ENCODE measurements at places on chromosomes 1 and 21.

DNA sequence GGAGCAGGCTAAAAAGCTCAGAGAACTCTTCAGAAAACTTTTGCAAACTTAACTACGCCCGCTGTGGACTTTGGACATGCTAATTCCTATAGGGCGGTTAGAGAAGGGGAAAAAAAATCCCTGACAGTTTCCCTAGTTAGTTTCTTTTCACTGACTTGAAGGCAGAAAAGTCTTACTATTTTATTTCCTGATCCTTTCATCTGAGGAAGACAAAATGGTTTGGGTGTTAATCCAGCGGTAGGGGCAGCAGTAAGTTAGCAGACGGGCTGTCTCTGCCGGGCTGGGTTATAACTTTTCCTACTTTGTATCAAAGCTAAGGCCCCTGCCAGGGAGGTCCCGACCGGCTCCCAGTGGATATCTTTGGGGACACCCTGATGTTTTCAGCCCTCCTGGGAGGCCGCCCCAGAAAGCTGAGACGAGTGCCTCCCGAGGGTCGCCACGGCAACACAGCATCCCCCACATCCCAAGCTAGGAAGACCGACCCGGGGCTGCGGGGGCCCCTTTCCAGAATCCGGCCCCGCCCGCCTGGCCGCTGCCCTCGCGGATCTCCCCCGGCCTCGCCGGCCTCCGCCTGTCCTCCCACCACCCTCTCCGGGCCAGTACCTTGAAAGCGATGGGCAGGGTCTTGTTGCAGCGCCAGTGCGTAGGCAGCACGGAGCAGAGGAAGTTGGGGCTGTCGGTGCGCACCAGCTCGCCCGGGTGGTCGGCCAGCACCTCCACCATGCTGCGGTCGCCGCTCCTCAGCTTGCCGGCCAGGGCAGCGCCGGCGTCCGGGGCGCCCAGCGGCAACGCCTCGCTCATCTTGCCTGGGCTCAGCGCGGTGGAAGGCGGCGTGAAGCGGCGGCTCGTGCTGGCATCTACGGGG lies 162.6 kb downstream of the RUNX1 start:
- DNase-seq: peak; percentile 43

GRCh38 chr1:89975540-89976125 lies 19.3 kb upstream of the ZNF326 start:
- DNase-seq: no peak

GRCh38 chr1:119808491-119808890 lies 2.8 kb downstream of the REG4 start:
- DNase-seq: no peak

GRCh38 chr1:204706838-204707509 lies 21.4 kb upstream of the LRRN2 start:
- no peak for DNase-seq

- DNase-seq: peak; percentile 62
Observed at GRCh38 chr21:45818904-45819285, 162.7 kb upstream of the COL6A1 start.

DNA sequence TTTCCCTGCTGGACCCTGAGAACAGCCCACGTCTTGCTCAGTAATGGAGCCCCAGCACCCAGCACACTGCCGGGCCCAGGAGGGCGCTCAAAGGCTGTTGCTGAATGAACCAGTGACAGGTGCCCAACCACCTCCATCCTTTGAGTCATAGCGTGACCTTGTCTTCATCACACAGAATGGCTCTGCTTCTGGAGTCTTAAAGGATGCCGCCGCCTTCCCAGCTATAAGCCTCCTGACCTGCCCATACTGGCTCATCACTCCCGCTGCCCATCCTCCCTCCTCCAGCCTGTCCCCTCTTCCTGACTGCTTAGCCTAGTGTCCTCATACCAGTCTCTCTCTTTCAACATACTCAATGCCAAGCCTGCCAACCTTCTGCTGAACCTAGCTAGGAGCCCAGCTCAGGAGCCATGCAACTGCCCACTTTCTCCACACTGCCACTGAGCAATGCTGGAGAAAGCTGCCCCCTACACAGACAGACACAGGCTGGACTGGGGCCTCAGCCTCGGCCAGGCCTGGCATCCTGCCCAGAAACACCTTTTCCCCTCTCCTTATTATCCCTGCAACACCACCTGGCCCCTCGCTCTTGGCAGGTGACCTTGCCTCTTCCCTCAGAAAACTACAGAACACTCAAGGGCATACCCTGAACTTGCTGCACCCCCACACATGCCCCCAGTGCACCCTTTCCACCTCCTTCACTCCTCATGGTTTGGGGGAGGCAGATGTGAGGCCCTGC lies 14.1 kb downstream of the TTC39A start:
- DNase-seq: no peak

- no peak for DNase-seq
Observed at GRCh38 chr1:106698660-106699059, 357.8 kb upstream of the PRMT6 start.

- no peak for DNase-seq
Observed at GRCh38 chr1:215710036-215710898, 143.2 kb downstream of the KCTD3 start.

- no peak for DNase-seq
Observed at GRCh38 chr1:228400237-228400651, 6.4 kb downstream of the TRIM11 start.

DNA sequence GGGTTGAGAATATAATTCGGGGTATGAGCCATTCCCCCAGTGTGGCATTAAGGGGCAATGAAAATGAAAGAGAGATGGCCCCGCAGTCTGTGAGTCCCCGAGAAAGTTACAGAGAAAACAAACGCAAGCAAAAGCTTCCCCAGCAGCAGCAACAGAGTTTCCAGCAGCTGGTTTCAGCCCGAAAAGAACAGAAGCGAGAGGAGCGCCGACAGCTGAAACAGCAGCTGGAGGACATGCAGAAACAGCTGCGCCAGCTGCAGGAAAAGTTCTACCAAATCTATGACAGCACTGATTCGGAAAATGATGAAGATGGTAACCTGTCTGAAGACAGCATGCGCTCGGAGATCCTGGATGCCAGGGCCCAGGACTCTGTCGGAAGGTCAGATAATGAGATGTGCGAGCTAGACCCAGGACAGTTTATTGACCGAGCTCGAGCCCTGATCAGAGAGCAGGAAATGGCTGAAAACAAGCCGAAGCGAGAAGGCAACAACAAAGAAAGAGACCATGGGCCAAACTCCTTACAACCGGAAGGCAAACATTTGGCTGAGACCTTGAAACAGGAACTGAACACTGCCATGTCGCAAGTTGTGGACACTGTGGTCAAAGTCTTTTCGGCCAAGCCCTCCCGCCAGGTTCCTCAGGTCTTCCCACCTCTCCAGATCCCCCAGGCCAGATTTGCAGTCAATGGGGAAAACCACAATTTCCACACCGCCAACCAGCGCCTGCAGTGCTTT lies 9.4 kb downstream of the PROX1 start:
- DNase-seq: no peak

DNA sequence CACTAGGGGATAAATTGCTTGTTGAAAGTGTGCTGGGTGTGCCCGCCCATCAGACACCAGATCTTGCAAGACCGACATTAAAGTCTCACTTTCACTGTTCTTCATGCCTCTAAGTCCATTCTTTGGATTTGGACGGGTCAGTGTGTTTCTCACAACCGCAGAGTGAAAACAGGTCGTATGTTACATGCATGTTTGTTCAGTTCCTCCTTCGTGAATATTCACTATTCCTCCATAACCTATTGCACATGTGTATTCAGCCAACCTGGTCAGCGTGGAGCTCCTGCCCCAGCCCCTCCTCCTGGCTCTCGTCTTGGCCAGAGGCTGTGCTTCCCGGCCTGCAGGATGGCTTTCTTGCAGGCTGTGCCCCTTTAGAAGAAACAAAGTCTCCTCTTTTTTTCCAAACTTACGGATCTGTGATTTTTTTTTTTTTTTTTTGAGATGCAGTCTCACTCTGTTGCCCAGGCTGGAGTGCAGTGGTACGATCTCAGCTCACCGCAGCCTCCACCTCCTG lies 2.2 kb upstream of the KRTAP10-6 start:
- no peak for DNase-seq

GRCh38 chr1:18047122-18047521 lies 60.5 kb upstream of the IGSF21 start:
- no peak for DNase-seq

DNA sequence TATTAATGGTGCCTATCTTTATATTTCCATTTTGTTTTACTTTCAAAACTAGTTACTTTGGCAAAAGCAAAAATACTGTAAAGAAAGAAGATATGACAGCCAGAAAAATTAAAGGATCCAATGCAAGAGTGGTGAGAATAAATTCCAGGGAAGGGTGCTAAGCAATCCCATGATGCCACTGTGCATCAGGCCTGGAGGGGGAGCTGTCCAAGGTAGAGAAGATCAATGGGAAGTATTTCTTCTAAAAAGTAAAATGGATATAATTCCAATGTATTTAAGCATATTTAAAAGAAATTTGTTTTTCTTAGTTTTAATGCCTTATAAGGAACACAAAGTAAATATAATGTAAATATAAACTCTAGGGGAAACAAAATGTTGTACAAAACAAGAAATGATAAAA lies 1382.2 kb upstream of the B3GALT2 start:
- no peak for DNase-seq

DNA sequence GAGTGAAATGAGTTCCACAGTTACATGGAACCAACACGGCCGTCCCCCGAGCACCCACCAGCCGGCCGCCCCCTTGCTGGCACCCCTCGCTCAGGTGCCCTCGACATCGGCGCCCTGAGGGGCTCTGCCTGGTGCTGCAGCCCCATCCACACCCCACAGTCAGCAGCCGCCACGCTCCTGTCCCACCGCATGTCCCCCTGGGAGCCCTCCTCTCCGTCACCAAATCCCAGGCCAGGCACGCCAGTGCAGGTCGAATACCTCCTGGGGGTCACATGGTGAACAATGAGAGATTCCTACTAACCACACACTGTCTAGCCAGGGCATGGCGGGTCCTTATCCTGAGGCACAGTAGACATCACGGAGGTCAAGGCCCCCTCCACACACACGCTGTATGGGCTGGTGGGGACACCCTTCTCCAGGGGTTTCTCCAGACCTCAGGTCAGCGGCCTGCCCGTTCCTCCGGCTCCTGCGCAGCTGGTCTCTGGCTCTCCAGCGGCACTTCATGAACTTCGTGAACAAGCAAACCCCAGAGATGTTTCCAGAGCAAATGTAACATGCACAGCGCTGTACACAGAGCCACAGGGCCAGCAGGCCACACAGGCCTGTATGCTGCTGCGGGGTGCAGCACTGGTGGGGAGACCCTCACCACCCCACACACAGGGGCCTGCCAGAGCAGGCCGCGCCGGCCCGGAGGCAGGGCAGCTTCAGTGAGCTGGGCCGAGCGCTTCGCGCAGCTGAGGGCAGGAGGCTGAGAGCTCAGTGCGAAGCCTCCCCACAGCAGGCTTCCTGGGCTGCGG lies 21.8 kb downstream of the POFUT2 start:
- no peak for DNase-seq

Data from activated T-cell treated with anti-CD3 and anti-CD28 coated beads, Interleukin-2, amount 50 U/mL, for 1 hour (primary cell).